CD4-positive, alpha-beta T cell (primary cell): ENCODE measurements at places on chromosomes 11 and 22.

DNA sequence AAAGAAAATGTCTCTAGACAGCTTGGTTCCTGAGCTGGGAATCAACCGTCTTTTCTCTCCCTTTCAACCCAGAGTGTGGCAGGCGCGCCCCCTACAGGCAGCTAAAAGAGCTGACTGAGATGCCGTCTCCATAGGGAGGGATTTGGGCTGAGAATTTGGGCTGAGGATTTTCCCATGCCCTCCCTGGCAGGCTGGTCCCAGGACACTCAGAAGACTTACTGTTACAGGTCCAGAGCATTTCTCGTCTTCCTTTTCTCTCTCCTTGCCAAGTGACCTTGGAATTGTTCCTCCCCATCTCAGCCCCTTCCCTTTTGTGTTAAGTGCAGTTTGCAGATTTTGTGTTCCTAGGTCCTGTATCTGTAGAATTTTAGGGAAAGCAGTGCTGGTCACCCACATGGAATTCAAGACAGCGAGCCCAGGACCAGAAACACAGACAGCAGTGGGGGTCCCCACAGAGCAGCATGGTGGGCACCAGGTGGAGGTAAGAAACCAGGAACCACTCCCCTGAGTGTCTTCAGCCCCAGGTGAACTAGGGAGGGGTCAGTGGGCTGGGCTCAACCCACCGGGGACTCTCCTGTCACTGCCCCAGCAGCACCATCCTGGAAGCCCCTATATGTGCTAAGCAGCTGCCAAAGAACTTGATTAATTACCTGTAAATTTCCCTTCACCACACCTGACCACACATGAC lies 9.9 kb upstream of the IGLL5 start:
- DNase-seq: peak; percentile 74

GRCh38 chr11:36002196-36002595 lies 58.3 kb downstream of the LDLRAD3 start:
- DNase-seq: no peak

DNA sequence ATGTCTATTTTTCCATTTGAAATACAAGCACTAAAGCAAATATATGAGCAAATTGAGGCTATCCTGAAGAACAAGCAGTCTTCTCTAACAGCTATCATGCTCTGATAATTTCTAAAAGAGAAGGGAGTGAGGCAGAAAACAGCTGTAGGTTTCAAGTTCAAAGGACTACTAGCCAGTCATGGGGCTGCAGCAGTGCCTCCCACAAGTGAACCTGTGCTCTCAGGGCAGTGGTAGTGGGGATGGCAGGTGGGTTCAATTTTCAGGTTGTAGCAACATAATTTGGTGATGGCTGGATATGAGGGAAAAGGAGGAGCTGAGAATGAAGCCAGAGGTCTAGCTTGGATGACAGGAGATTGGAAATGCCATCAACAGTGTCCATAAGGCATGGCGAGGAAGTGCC lies 93.5 kb upstream of the ARHGAP20 start:
- no peak for DNase-seq

DNA sequence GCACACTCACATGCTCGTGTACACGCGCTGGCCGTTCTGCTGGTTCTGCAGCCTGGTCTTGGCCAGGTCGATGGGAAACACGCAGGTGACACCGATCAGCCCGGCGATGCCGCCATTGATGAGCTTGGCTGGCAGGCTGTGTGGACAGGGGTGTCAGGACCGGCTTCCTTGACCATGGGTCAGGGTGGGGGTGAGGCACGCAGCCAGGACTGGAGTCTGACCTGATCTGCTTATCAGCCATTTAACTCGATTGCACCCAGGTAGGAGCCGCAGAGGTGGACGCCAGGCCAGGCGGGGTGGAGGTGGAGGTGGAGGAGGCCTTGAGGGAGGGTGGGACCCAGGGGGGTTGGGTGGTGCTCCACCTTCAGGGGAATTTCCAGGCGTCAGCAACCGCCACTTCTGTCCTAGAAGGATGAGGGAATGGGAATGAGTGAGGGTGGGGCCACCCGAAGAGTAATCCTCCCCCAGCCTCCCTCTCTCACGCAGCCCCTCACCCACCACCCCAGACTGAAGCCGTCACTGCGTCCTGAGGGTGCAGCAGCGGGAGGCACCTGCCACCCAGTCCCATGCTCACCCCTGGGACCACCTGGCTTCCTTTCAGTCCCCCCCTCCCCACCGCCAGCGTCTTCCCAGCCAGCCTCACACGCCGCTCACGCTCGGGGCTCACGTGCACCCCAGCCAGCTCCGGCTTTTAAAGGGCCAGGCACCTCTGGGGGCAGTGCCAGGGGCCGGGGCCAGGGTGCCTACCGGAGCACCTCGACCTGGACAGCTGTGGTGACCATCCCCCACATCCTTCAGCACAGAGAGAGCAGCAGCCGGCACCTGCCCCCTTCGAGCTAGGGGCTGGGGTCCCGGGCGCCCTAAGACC lies 3.1 kb downstream of the SLC25A22 start:
- DNase-seq: no peak

DNA sequence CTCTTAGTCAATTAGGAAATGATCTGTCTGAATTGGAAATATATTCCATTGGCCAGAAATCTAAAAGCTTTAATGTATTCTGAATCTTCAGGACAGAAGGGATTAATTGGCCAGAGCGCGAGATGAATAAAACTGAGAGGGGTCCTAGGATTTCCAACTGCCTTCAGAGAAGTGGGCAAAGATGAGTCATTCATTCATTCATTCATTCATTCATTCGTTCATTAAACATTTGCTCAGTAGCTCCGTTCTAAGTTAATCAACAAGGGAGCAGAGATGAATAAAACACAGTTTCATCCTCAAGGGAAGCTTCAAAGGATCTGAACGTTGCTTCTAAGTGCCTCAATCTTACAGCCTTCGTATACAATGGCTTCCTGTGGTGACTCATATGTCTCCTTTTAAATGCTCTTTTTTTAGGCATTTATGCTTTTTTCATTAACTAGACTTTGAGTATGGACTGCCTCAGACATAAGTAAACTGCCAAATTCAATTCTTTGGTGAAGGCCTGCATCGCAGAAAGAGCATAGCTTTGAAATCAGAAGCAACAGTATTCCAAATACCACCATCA lies 537.4 kb upstream of the CCDC90B start:
- no peak for DNase-seq

- no peak for DNase-seq
These were observed 9.6 kb upstream of the SLC35C1 start for GRCh38 chr11:45795379-45795778.
